ENCODE measurements at places on chromosomes 4 and X. TPM values are rescaled to one million over a fixed set of nuclear protein-coding genes. Genes with fewer than 3 reads are reported as not detected.

Gene MSMO1
- 21.3 TPM for polyA plus RNA-seq

GRCh38 chr4:79763486-79764075, 309.4 kb downstream of the ANTXR2 start:
- DNase-seq: no peak

Gene WAS
- 0.44 TPM for polyA plus RNA-seq

GRCh38 chr4:14868426-14869395, 133.6 kb upstream of the CPEB2 start:
- DNase-seq: no peak

- no peak for DNase-seq
These were observed 389.9 kb upstream of the EMCN start for GRCh38 chr4:100907465-100908454.

Gene STK26
- 11.5 TPM for polyA plus RNA-seq

GRCh38 chrX:55451626-55451989, 319 bp upstream of the MAGEH1 start:
- DNase-seq: peak; percentile 1

DNA sequence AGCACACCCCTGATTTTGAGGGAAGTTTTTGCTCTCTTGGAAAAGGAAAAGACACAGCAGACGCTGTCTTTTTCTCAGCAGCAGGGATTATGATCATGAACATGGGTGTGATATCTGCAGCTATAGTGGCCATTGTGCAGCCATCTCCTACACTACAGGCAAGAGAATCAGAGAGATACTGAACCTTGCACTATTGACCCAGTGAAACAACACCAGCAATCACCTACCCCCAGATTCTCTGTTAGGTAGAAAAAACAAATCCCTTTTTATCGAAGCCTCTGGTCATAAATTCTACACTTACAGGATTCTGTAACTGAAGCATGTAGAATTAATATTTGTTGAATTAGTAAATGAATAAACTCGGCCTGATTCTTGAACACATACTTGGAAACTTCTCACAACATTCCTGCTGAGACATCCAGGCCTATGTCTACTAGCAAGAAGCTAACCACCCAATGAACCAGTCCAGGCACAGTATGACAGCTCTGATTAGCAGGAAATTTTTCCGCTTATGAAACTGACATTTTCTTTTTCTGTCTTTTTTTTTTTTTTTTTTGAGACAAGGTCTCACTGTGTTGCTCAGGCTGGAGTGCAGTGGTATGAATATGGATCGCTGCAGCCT, 5.0 kb upstream of the AFAP1 start:
- DNase-seq: no peak

DNA sequence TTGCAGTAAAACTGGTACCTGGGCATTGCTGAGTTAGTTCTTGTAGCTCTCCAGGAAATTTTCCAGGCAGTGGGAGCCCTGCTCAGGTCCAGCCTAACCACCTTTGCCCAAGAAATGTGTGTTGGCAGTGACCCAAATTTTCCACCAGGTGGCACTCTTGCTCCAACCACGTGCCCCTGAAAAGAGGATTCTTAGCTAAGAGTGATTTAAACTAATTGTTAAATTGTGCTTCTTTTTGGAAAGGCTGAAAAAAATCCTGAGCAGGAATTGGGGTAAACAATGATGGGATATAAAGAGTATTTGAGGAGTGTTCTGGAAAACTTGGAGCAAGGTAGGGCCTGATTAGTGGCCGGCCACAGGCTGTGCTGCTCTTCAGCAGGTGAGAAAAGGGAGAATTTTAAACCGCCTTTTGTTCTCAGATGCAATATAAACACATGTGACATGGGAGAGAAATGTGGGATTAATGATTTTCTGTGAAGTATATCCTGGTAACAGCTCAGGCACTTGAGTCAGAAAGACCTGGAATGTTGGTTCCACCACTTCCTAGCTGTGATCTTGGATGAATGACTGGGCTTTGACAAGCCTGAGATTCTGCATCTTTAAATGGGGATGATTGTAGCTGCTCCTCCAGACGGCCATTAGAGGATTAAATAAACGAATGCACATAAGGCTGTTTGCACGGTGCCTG, 219.6 kb downstream of the PTTG2 start:
- DNase-seq: peak; percentile 55

Gene NOX1
- polyA plus RNA-seq: 0.07 TPM

Gene RBMXL3
- not detected for polyA plus RNA-seq
